ENCODE measurements at places on chromosomes 11 and 22. TPM values are rescaled to one million over a fixed set of nuclear protein-coding genes. Genes with fewer than 3 reads are reported as not detected.

- H3K27ac ChIP-seq: no peak overlapping the region
- H3K4me3 ChIP-seq: no peak overlapping the region
- DNase-seq: no peak
- H3K27me3 ChIP-seq: no peaks in the 10 kb centered on the region
These were observed 49.9 kb upstream of the PDE3B start for GRCh38 chr11:14593671-14594070.

DNA sequence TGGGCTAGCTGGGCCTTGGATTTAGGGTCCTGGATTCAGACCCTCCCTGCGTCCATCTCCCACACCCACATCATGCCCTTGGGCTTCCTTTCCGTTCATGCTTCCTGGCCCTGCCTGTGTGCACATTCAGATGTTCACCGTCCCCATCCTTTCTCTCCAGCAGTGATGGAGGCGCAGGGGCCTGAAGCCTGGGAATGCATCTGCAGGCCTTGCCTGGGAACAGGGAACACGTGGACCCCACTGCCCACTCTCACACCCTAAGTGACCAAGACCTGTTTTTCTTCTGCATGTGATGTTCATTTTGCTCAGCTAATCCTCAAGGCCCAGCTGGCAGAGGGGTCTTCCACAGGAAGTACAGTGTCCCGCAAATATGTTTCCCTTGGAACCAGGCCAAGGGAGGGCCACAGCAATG is 91.6 kb upstream of the PARVA start:
- H3K27me3 ChIP-seq: no peaks in the 10 kb centered on the region
- peaks cover 13% of the 10 kb centered on the region for H3K4me1 ChIP-seq
- H3K4me3 ChIP-seq: no peak overlapping the region
- DNase-seq: no peak

- no peak overlapping the region for H3K4me3 ChIP-seq
- H3K36me3 ChIP-seq: peaks cover 4% of the 10 kb centered on the region
- H3K27ac ChIP-seq: no peak overlapping the region
- no peak for DNase-seq
- H3K4me1 ChIP-seq: peaks cover 12% of the 10 kb centered on the region
These were observed 4.6 kb upstream of the SELENOO start for GRCh38 chr22:50196256-50196655.

GRCh38 chr11:79396674-79397073 is 44.2 kb downstream of the TENM4 start:
- no peak for DNase-seq
- no peaks in the 10 kb centered on the region for H3K36me3 ChIP-seq
- H3K27ac ChIP-seq: no peak overlapping the region
- peaks cover 3% of the 10 kb centered on the region for H3K27me3 ChIP-seq

- peaks cover 31% of the 10 kb centered on the region for H3K27me3 ChIP-seq
- peak overlapping the region; percentile 46 for H3K4me3 ChIP-seq
- peak; percentile 82 for DNase-seq
- peaks cover 33% of the 10 kb centered on the region for H3K4me1 ChIP-seq
- no peaks in the 10 kb centered on the region for H3K36me3 ChIP-seq
- peak overlapping the region; percentile 98 for H3K27ac ChIP-seq
These were observed 730 bp downstream of the LMNTD2 start for GRCh38 chr11:559712-560304.

DNA sequence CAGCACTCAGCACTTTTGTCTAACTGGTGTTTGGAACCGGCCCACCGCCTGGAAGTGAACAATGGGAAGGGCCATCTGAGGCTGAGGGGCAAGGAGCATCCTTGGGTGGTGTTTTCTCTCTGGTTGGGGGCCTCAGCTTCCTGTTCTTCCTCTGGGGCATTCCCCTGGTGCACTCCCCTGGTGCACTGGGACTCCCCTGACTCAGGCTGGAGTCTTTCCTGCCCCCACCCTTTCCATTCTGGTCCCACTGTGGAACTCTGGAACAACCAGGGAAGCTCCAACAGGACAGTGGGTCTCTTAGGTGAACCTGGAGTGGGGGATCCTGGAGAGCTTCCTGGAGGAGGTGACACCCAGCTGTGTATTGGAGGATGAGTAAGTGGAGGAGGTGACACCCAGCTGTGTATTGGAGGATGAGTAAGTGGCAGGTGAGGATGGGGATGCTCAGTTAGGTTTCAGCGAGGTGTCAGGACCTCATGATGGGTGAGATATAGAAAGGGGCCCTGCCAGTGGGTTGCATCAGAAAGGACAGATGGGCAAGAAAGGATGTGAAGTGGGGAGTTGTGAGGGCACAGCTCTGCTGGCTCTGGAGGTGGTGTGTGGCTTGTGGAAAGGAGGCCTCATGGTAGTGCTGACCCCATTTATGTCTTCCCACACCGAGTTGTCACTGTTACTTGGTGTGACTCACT is 132.1 kb downstream of the OSBP2 start:
- no peaks in the 10 kb centered on the region for H3K36me3 ChIP-seq
- H3K27me3 ChIP-seq: peaks cover 32% of the 10 kb centered on the region
- DNase-seq: no peak

- no peaks in the 10 kb centered on the region for H3K36me3 ChIP-seq
- no peak overlapping the region for H3K27ac ChIP-seq
- H3K4me1 ChIP-seq: no peaks in the 10 kb centered on the region
- H3K27me3 ChIP-seq: peaks cover 28% of the 10 kb centered on the region
- no peak overlapping the region for H3K4me3 ChIP-seq
These were observed 60.3 kb downstream of the LRRC74B start for GRCh38 chr22:21106000-21106399.

- H3K4me1 ChIP-seq: no peaks in the 10 kb centered on the region
- no peak overlapping the region for H3K4me3 ChIP-seq
- no peak for DNase-seq
- H3K36me3 ChIP-seq: no peaks in the 10 kb centered on the region
These were observed 74.7 kb upstream of the SESN3 start for GRCh38 chr11:95305705-95306104.

- H3K27ac ChIP-seq: peak overlapping the region; percentile 5
- no peaks in the 10 kb centered on the region for H3K27me3 ChIP-seq
- H3K4me1 ChIP-seq: peaks cover 10% of the 10 kb centered on the region
- peaks cover 3% of the 10 kb centered on the region for H3K36me3 ChIP-seq
- no peak for DNase-seq
These were observed 4.6 kb downstream of the AP5B1 start for GRCh38 chr11:65776196-65776595.

DNA sequence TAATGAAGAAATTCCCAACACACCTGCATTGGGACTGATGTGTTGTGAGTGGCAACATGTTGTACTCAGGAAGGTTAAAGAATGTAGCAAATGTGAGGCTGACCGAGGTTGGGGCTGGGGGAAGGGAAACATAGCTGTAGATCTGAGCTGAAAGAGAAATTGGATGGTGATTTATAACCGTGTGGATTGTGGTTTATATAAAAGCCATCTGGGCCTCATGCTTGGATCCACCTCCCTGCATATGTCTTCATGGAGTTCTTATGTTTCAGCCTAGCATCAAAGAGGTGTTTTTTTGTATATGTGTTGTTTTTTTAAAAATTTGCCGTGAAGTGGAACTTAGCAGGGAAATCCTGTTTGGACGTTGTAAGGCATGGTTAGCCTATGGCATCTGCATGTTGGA is 141.3 kb downstream of the NAV2 start:
- no peak overlapping the region for H3K27ac ChIP-seq
- no peak overlapping the region for H3K4me3 ChIP-seq
- no peak for DNase-seq
- H3K4me1 ChIP-seq: no peaks in the 10 kb centered on the region
- H3K27me3 ChIP-seq: no peaks in the 10 kb centered on the region

DNA sequence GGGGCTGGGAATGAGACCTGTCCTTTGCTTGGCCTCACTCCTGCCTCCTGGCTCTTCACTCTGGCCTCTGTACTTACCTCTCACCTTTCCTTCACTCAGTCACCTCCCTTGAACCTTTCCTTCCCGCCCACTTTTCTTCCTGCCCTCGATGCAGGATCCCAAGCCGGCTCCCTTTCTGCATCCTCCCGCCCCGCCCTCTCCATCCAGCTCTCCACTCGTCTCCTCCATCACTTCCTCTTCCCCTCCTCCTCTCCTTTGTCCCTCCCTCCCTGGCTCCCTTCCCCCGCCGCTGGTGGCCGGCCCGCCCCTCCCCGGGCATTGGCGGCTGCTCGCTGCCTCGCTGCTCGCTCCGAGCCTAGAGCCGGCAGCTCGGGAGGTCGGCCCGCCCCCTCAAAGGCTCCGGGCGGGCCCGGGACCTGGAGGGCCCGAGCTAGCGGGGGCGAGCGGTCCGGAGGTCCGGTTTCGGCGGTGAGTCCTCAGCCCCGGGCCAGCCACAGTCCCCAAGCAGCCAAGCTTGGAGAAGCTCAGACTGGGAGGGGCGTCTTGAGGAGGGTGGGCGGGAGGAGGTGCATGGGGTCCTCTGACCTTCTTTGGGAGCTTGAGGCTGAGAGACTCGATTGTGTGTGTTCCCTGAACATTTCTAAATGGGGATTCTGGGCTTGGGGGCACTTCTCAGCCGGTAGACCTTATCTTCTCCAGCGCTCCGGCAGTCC is 13.8 kb downstream of the PHLDB1 start:
- peak overlapping the region; percentile 38 for H3K4me3 ChIP-seq
- H3K4me1 ChIP-seq: peaks cover 45% of the 10 kb centered on the region
- DNase-seq: peak; percentile 82

DNA sequence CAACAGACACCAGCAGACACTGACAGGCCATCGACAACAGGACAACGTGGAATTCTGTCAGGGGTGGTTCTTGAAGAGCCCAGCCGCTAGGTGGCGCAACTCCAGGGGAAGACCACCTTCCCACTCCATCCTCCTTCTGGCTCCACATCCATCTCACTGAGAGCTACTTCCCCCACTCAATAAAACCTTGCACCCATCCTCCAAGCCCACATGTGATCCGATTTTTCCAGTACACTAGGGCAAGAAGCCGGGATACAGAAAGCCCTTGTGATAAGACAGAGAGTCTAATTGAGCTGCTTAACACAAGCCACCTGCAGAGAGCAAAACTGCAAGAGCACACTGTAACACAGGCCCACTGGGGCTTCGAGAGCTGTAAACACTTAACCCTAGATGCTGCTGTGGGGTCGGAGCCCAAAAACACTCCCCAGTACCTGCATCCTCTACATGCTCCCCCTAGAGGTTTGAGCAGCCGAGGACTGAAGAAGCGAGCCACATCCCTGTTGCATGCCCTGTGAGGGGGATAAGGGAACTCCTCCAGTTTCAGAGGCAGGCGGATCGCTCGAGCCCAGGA is 11.5 kb upstream of the RAB39A start:
- H3K4me3 ChIP-seq: no peak overlapping the region
- DNase-seq: peak; percentile 28
- H3K4me1 ChIP-seq: no peaks in the 10 kb centered on the region
- H3K27me3 ChIP-seq: no peaks in the 10 kb centered on the region
- no peak overlapping the region for H3K27ac ChIP-seq

Gene OR52E2
- not detected for total RNA-seq

Gene FREY1
- 2.7 TPM for total RNA-seq

Gene SEPTIN3
- total RNA-seq: 0.68 TPM

Gene ELMOD1
- 0.27 TPM for total RNA-seq

Gene RDX
- total RNA-seq: 20.5 TPM

Gene CNTF
- 2.1 TPM for total RNA-seq

Data from transverse colon (tissue), 4 donors.